Left ventricle myocardium superior (tissue), 1 donor: ENCODE measurements at places on chromosomes 7 and 10.

- no peak for DNase-seq
Observed at GRCh38 chr10:76133597-76134255, 702.3 kb downstream of the LRMDA start.

- no peak for DNase-seq
Observed at GRCh38 chr7:110801502-110801901, 289.4 kb upstream of the LRRN3 start.

DNA sequence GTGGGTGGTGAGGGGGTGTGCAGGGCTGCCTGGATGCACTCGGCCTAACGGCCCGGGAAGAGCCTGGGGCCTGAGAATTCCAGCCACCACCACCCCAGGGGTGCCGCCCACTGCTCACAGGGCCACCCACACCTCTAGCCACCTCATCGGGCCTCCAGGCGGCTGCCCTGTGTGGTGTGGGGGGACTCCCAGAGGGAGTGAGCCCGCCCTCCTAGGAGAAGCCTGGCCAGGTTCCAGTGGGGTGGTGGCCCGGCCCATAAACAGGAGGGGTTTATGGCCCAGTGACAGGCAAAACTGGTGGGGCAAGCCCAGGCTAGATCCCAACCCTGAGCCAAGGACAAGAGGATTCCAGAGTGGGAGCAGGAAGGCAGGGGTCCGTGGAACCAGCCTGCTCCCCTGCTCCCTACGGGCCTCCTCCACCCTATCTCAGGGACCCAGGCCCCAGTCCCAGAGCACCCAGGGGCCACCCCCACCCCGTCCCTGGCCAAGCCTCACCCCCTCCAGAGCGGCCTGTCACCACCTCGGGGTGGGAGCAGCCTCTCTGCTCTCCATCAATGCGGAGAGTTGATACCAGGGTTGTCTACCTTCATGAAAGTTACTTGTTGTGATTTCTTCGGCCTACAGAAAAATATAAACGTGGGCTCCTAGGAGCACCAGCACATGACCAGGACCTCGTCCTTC, 20.2 kb upstream of the PDGFA start:
- no peak for DNase-seq

DNA sequence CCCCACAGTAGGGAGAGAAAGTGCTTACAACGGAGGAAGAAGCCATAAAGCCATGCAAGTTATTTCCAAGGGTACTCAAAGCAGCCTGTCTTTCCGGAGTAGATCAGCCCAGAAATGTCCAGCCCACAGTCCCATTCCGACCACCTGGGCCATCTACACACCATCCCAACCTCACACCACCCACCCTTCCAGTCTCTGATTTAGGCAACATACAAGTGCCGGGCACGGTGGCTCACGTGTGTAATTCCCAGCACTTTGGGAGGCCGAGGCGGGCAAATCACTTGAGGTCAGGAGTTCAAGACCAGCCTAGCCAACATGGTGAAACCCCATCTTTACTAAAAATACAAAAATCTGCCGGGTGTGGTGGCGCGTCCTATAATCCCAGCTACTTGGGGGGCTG, 35.1 kb downstream of the LRRC20 start:
- DNase-seq = no peak

- DNase-seq = no peak
Observed at GRCh38 chr10:117775526-117775925, 233.0 kb downstream of the EMX2 start.

DNA sequence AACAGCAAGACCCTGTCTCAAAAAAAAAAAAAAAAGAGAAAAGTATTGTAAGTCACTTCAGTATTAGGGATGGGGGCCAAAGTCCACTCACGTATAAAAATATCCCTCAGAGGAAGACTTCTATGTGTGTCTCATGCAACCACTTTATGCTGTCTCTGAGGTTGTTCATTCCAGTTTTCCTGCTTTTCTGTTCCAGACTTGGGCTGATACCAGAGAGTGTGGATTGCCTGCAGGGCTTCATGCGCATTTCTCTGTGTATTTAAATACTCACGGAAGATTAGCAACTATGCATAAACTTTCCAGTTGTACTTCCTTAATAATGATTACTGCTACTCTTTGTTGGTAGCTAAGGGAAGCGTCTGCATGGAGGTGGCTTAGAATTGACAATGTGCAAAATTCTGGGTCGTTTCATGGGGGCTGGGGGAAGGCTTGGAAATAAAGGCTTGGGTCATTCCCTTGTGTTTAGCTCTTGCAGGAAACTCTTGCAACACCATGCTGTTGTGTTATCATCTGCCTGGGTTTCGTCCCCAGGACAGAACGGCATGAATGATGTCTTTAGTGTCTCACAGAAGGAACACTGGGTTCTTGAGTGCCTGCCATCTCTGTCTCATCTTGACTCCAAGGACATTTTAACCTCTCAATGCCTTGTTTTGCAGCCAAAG, 54.1 kb downstream of the KIAA1217 start:
- DNase-seq = no peak

- DNase-seq = peak; percentile 41
Observed at GRCh38 chr7:55970978-55971377, 6.6 kb downstream of the NIPSNAP2 start.

DNA sequence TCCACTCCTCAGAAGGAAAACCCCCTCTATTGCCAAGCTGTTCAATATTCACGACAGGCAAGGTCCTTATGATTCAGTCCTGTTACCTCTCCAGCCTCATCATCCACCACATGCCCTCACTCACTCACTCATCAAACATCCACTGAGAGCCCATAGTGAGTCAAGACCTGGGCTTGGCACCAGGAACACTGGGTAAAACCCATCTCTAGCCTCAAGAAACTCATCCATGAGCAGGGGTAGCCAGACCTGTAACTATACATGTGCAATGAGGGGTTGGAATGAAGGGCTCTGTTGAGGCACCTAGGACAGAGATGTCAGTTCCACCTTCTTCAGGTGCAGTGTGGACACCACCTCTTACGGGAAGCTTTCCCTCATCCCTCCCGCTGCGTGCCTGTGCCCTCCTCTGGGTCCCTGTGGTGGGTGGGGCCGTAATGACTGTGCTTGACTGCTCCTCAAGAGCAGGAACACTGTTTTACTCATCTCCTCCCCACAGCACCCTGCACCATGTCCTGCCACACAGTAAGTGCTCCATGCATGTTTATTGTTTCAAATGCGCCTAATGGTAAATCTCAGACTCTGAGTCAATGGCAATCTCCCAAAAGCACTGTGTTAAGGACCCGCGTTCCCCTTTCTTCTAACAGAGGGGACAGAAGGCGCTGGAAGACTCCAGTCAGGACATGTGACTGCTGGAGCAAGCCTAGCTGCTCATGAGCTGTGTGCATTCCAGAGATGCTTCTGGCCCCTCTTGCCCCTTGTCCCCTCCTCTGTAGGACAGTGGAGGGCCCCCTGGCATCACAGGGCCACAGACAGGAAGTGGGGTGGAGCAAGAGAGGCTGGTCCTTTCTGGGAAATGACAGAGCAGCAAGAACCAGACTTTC, 95.4 kb downstream of the HIPK2 start:
- DNase-seq = no peak

GRCh38 chr10:63236113-63236935, 103.2 kb downstream of the NRBF2 start:
- DNase-seq = no peak

DNA sequence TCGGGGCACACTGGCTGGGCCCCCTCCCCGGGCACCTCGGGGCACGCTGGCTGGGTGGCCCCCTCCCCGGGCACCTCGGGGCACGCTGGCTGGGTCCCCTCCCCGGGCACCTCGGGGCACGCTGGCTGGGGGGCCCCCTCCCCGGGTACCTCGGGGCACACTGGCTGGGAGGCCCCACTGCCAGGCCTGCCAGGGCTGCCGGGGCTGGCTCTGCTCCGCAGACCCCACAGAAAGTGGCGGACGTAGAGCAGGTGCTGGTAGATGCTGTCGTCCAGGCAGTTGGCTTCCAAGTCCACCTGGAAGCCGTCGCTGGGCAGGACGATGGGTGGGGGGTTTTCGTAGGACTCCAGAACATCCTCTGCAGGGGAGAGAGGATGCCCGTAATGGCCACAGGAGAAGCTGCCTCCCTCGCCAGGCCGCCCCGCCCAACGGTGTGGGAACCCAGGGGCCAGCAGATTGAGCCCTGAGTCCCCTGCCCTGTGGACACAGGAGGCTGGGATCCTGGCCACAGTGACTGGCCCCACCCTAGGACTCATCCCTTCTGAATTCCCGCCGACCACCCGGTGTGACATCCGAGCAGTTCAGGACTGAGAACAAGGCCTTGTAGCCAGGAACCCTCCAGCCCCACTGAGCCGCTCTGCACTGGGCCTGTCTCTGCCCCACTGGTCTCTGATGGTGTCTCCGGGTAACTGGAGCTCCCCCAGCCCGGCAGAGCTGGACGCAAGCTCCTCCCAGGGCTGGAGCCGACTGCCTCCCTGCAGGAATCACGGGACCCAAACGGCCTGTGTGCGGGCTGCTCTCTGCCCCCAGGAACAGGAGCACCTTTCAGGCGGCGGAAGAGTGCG, 28.2 kb downstream of the AP5Z1 start:
- DNase-seq = no peak

DNA sequence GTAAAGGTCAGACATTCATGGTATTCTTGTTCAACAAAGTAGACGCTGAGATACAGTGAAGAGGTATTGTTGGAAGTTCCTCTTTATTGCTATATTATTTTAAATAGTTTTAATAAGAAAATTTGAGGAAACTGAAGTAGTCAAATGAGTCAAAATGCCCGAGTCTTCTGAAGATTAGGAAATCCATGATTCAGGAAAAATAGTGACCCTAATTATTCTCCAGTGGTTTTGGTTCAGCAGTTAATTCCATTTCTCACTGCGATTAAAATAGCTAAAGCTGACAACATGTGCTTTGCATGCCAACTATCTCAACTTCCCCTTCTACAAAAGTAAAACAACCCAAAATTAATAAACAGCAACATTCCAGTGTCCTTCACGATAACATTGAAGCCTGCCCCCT, 32.7 kb upstream of the PFKP start:
- DNase-seq = no peak

DNA sequence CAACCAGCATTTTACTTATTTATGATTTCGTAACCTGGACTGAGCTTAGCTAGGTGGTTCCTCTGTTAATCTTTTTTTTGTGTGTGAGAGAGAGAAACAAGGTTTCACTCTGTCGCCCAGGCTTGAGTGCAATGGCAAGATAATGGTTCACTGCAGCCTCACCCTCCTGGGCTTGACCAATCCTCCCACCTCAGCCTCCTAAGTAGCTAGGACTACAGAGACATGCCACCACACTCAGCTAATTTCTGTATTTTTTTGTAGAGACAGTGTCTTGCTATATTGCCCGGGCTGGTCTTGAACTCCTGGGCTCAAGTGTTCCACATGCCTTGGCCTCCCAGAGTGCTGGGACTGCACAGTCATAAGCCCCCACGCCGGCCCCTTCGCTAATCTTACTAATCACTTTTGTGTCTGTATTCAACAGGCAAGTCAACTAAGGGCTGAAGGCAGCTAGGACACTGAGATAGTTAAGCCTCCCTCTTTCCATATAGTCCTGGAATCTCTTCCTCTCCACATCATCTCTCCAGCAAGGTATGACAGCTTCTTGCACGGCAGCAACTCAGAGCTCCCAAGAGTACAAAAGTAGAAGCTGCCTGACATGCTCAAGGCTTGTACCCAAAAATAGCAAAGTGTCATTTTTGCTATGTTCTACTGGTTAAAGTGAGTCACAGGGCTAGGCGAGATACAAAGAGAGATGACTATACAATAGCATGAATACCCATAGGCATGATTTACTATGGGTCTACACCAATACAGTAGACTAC, 11.3 kb downstream of the KMT2C start:
- no peak for DNase-seq

DNA sequence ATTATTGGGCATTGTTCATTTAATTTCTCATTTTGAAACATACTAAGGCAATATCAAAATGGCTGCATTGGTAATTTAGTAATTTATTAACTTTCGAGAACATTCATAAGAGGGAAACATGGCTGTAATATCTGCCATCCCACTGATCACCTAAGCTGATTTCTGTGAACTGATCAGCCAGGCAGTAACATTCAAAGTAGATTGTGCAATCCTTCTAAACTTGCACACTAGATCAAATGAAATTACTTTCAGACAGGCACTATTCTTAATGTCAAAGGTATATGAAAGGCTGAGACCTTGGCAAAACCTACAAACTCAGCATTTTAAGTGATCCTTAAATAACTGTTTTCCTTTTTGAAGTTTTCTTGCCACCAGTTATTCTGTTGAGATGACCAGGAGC, 290.7 kb downstream of the CACNA2D1 start:
- no peak for DNase-seq

DNA sequence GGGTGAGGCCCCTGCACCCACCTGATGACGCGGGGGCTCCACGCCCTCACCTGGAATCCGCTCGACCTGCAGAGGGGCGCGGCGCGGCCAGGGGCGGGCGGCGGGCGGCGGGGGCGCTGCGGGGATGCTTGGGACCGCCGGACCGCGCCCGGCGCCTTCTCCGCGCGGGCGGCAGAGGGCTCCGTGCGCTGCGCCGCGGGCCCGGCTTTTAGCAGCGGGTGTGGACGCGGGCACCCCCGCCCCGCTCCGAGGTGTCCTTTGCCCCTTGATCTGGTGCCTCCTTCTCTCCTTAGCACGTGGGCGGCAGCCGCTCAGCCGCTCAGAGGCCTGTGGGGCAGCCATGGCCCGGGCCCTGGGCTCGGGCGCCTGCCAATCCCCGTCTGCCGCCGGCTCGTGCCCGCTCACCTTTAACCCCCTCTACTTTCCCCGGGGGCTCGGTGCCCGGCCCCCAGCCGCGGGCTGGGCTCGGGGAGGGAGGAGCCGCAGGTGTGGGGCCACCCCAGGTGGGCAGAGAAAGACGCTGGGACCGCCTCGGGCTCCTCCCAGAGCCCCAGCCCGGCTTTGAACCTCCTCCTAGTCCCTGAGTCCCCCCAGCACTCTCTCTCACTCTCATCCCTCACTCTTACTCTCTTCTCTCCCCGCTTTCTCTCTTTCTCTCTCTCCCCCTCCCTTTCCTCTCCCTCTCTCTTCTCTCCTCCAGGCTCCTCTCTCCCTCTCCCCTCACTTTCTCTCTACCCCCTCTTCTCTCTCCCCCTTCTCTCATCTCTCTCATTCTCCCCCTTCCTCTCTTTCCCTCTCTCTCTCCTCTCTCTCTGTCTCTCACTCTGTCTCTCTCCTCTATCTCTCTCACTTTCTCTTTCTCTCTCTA, 19.7 kb upstream of the VPS37D start:
- DNase-seq = peak; percentile 35

- DNase-seq = no peak
Observed at GRCh38 chr7:66542049-66542448, 86.6 kb upstream of the KCTD7 start.

GRCh38 chr7:140631021-140631420, 9.6 kb downstream of the DENND2A start:
- DNase-seq = no peak

GRCh38 chr10:98128802-98129201, 5.7 kb upstream of the R3HCC1L start:
- no peak for DNase-seq

DNA sequence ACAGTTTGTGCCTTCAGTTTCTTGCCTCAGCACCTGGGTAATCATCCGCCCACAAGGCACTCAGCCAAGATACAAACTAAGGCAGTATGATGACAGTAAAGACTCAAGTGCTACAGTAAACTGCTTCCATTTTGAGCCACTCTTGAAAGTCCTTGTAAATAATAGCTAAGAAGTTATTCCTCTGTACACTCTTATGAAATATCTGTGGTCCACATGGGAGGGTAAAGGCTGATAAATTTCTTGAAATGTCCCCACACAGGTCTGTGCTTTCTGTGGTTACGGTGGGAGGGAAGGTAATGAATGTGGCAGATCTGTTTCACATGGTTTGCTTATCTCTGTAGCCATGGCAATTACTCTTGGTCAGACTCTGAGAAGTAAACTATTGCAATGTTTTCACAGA, 551.0 kb upstream of the ZWINT start:
- DNase-seq = no peak

GRCh38 chr7:133837224-133837623, 289.9 kb upstream of the LRGUK start:
- DNase-seq = no peak
